Activated CD4-positive, alpha-beta memory T cell treated with anti-CD3 and anti-CD28 coated beads for 36 hours (primary cell): ENCODE measurements at places on chromosomes 6 and 20. TPM values are rescaled to one million over a fixed set of nuclear protein-coding genes. Genes with fewer than 3 reads are reported as not detected.
A peak's percentile ranks its signal among the peaks of the same experiment; 100 is the strongest.

DNA sequence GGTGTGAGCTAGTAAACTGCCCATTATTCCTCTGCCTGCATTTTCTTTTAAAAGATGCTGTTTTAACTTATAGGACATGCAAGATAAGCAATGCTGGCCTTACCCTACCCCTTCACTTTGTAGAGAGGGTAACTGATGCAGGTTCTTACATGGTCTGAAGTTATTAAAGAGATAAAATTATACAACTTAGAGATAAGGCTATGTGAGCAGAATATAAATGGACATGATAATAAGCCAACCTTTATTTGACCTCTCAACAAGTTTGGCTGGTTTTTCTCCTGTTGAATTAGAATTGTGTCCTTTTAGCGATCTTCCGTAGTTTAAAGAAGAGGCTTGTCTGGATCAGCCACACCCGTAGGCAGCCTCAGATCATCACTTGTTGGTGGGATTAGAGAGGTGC is 377.0 kb downstream of the BTBD3 start:
- H3K4me3 ChIP-seq, result no peak overlapping the region
- no peak for DNase-seq
- H3K36me3 ChIP-seq, result no peaks in the 10 kb centered on the region
- no peaks in the 10 kb centered on the region for H3K27me3 ChIP-seq

DNA sequence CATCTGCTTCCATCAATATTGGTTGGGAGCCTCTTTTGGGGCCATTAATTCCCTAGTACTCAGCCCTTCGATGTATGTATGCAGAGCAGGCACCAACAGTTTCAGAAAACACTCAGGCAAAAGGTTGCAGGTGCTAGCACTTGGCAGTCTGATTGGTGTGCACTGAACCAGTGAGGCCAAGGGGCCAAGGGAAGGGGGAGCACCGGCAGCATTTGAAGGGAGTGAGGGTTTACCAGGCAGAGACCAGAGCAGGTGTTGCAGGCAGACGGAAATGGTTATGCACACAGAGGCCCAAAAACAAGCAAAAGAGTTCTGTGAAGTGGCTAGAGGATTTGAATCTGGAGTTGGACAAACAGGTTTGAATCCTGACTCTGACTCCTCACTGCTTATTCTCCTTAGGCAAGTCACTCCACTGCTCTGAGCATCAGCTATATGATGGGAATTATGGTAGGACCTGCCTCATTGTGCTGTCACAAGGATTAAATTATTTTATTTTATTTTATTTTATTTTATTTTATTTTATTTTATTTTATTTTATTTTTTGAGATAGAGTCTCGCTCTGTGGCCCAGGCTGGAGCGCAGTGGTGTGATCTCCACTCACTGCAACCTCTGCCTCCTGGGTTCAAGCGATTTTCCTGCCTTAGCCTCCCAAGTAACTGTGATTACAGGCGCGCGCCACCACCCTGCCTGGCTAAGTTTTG is 58.1 kb upstream of the SHLD1 start:
- no peaks in the 10 kb centered on the region for H3K27me3 ChIP-seq
- H3K4me3 ChIP-seq, result no peak overlapping the region
- H3K27ac ChIP-seq, result no peak overlapping the region
- H3K36me3 ChIP-seq, result no peaks in the 10 kb centered on the region

- H3K27me3 ChIP-seq, result peaks cover 6% of the 10 kb centered on the region
- DNase-seq, result no peak
- H3K4me3 ChIP-seq, result no peak overlapping the region
These were observed 56.2 kb upstream of the NHSL1 start for GRCh38 chr6:138555421-138555988.

- no peak overlapping the region for H3K27ac ChIP-seq
- no peaks in the 10 kb centered on the region for H3K36me3 ChIP-seq
- peaks cover 47% of the 10 kb centered on the region for H3K27me3 ChIP-seq
- no peak for DNase-seq
- H3K4me3 ChIP-seq, result no peak overlapping the region
These were observed 5.8 kb upstream of the HEY2 start for GRCh38 chr6:125743604-125744003.

GRCh38 chr20:17786221-17786718 is 86.5 kb downstream of the BANF2 start:
- no peaks in the 10 kb centered on the region for H3K36me3 ChIP-seq
- H3K27me3 ChIP-seq, result no peaks in the 10 kb centered on the region
- no peaks in the 10 kb centered on the region for H3K4me1 ChIP-seq
- no peak overlapping the region for H3K4me3 ChIP-seq
- no peak for DNase-seq
- H3K27ac ChIP-seq, result no peak overlapping the region

- peaks cover 51% of the 10 kb centered on the region for H3K4me1 ChIP-seq
- H3K27ac ChIP-seq, result peak overlapping the region; percentile 99
- no peak overlapping the region for H3K4me3 ChIP-seq
- peaks cover 2% of the 10 kb centered on the region for H3K36me3 ChIP-seq
These were observed 23.3 kb upstream of the TOP1 start for GRCh38 chr20:41005361-41005729.

- H3K4me3 ChIP-seq, result no peak overlapping the region
- no peak for DNase-seq
- no peak overlapping the region for H3K27ac ChIP-seq
- H3K27me3 ChIP-seq, result no peaks in the 10 kb centered on the region
- peaks cover 5% of the 10 kb centered on the region for H3K4me1 ChIP-seq
- H3K36me3 ChIP-seq, result peaks cover 51% of the 10 kb centered on the region
These were observed 76.7 kb downstream of the PREP start for GRCh38 chr6:105326216-105326615.

DNA sequence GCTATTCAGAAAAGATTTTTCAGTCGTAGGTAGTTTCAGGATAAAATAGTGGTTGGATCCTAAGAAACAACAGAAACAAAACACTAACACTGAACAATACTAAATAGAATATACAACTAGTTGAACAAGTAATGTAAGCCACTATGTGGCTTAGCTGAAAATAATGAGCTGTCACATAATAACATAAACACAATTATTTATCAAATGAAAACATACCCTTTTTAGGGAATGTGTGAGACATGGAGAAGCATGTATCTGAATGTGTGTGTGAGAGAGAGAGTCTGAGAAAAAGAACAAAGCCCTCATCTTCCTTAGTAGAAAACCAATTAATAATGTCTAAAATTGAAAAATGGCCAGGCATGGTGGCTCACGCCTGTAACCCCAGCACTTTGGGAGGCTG is 122.6 kb upstream of the LOC128125822 start:
- H3K36me3 ChIP-seq, result no peaks in the 10 kb centered on the region
- no peak overlapping the region for H3K27ac ChIP-seq
- no peak for DNase-seq
- H3K27me3 ChIP-seq, result no peaks in the 10 kb centered on the region

GRCh38 chr6:73062837-73063236 is 162.5 kb downstream of the KHDC1L start:
- no peaks in the 10 kb centered on the region for H3K36me3 ChIP-seq
- H3K4me1 ChIP-seq, result no peaks in the 10 kb centered on the region
- no peak overlapping the region for H3K27ac ChIP-seq
- no peak for DNase-seq
- no peak overlapping the region for H3K4me3 ChIP-seq

DNA sequence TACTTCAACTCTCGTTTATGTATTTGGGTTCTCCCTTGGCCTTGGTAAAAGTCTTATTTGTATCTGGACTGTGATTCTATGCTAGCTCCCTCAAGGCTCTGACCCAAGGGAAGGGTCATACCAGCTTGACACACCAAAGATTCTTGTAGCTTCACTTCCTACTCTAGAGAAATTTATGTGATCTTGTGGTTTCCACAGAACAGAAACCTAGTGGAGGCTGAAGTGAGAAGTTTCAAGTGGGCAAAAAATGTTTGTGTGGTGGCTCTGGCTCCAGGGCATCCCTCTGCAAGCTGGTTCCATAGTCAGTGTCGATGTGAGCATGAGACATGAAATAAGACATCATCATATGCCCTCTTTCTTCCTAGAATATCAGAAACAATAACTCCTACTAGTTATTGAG is 48.1 kb upstream of the TNFRSF21 start:
- no peak overlapping the region for H3K4me3 ChIP-seq
- peaks cover 18% of the 10 kb centered on the region for H3K27me3 ChIP-seq
- no peaks in the 10 kb centered on the region for H3K36me3 ChIP-seq
- H3K27ac ChIP-seq, result no peak overlapping the region

GRCh38 chr6:105774247-105774646 is 311.9 kb upstream of the PRDM1 start:
- no peak for DNase-seq
- H3K36me3 ChIP-seq, result no peaks in the 10 kb centered on the region
- no peak overlapping the region for H3K4me3 ChIP-seq

GRCh38 chr6:106730718-106731117 is 101.3 kb downstream of the QRSL1 start:
- no peak overlapping the region for H3K27ac ChIP-seq
- DNase-seq, result no peak
- peaks cover 2% of the 10 kb centered on the region for H3K27me3 ChIP-seq

DNA sequence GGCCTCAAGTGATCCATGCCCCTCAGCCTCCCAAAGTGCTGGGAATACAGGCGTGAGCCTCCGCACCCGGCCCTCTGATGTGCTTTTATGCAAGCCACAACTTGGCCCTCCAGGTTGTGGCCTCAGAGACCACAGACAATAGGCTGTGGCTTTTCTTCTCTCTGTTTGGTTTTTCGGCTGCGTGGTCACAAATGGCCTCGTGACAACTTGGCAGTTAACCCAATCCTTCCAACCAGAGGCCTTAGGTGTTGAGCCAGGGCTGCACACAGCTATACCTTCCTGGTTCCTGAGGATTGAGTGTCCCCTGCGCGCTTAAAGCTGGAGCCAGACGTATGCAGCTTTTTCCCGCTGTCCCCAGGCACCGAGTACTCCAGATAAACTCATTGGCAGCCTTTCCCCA is 6.3 kb upstream of the TGM3 start:
- H3K4me3 ChIP-seq, result no peak overlapping the region
- H3K27me3 ChIP-seq, result no peaks in the 10 kb centered on the region
- no peaks in the 10 kb centered on the region for H3K36me3 ChIP-seq
- no peak overlapping the region for H3K27ac ChIP-seq
- H3K4me1 ChIP-seq, result no peaks in the 10 kb centered on the region

DNA sequence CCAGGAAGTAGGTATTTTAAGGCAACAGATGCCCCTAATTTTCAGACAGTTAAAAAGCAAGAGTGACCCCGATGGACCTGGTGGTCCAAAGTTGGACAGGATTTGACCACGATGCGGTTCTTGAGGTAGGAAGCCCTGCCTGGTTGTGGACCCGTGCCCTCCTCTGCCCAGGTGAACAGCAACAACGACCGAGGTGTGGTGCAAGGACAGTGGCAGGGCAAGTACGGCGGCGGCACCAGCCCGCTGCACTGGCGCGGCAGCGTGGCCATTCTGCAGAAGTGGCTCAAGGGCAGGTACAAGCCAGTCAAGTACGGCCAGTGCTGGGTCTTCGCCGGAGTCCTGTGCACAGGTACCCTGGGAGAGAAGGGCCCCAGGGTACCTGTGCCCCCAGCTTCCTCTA is 18.7 kb downstream of the TGM6 start:
- H3K4me3 ChIP-seq, result no peak overlapping the region
- no peak overlapping the region for H3K27ac ChIP-seq
- no peaks in the 10 kb centered on the region for H3K36me3 ChIP-seq
- DNase-seq, result no peak
- no peaks in the 10 kb centered on the region for H3K4me1 ChIP-seq

DNA sequence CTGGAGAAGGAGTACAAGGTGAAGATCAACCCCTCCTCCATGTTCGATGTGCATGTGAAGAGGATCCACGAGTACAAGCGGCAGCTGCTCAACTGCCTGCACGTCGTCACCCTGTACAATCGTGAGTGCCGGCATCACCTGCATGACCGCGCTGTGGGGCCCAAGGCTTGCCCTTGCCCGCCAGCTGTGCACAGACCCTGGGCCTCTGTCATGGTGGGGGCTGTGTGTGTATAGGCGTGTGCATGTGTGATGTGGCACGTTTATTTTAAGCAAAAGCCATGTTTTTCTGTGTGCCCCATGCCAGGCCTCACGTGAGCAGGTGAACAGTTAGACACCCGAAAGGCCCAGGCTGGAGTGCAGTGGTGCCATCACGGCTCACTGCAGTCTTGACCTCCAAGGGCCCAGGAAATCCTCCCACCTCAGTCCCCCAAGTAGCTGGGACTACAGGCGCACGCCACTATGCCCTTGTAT is 36.3 kb downstream of the PYGB start:
- no peaks in the 10 kb centered on the region for H3K4me1 ChIP-seq
- H3K36me3 ChIP-seq, result peaks cover 13% of the 10 kb centered on the region
- no peak overlapping the region for H3K27ac ChIP-seq
- DNase-seq, result no peak

- H3K4me1 ChIP-seq, result peaks cover 57% of the 10 kb centered on the region
- peaks cover 25% of the 10 kb centered on the region for H3K36me3 ChIP-seq
- H3K27ac ChIP-seq, result peak overlapping the region; percentile 18
- no peak for DNase-seq
These were observed 6.7 kb downstream of the SFT2D1 start for GRCh38 chr6:166335378-166336302.

- H3K27ac ChIP-seq, result no peak overlapping the region
- no peak overlapping the region for H3K4me3 ChIP-seq
- no peak for DNase-seq
These were observed 6.9 kb upstream of the IYD start for GRCh38 chr6:150361876-150362275.

- no peaks in the 10 kb centered on the region for H3K27me3 ChIP-seq
- peaks cover 62% of the 10 kb centered on the region for H3K36me3 ChIP-seq
- H3K4me1 ChIP-seq, result peaks cover 53% of the 10 kb centered on the region
These were observed 39.4 kb downstream of the TRAF3IP2 start for GRCh38 chr6:111566222-111566734.

GRCh38 chr6:132520953-132521352 is 8.0 kb upstream of the STX7 start:
- DNase-seq, result no peak
- H3K4me1 ChIP-seq, result no peaks in the 10 kb centered on the region
- peaks cover 11% of the 10 kb centered on the region for H3K27me3 ChIP-seq
- H3K36me3 ChIP-seq, result no peaks in the 10 kb centered on the region

Gene FAM229B
- 6.7 TPM for total RNA-seq

Gene ACTL10
- 1.8 TPM for total RNA-seq

Gene CCHCR1
- 44.5 TPM for total RNA-seq

Gene KCNB1
- total RNA-seq, result not detected

Gene CPXM1
- total RNA-seq, result 2.3 TPM

Gene NRSN1
- total RNA-seq, result not detected

Gene ARFGEF3
- 0.71 TPM for total RNA-seq

Gene CYP24A1
- total RNA-seq, result 0.57 TPM

Gene GJA10
- total RNA-seq, result not detected

Gene IPCEF1
- 10.5 TPM for total RNA-seq

Gene HLA-DMB
- total RNA-seq, result 1.6 TPM

Gene C4B
- total RNA-seq, result 3.1 TPM
